ENCODE measurements at places on chromosomes 7 and 10. TPM values are rescaled to one million over a fixed set of nuclear protein-coding genes. Genes with fewer than 3 reads are reported as not detected.

Gene CNPY1
- not detected for total RNA-seq

DNA sequence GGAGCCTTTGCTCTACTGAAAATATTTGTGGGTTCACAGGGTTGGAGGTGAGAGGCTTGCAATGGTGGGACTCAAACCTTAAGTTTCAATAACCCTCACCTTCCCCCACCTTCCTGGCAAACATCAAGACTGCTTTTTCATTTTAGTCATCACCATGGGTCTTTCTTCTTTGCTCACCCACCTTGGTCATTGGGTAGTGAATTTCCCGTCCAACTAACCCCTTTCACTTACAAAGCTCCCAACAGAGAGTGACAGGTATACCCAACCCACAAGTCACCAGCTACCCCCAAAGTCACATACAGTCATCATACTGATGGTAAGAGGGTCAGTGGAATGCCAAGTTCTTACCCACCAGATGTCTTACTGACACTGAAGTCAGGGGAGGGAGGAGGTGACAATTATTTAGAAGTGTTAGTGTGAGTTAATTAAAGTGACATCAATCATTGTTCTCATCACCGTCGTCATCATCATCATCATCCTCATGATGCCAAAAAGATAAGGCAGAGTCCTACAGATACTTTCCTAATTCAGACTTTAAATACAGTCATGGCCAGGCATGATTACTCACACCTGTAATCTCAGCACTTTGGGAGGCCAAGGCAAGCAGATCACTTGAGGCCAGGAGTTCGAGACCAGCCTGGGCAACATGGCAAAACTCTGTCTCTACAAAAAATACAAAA, 49.0 kb downstream of the PIK3AP1 start:
- no peak for DNase-seq
- peak overlapping the region; percentile 95 for H3K27ac ChIP-seq
- no peak overlapping the region for H3K4me3 ChIP-seq

GRCh38 chr7:10707519-10707918, 266.2 kb upstream of the PHF14 start:
- H3K27me3 ChIP-seq: no peaks in the 10 kb centered on the region
- H3K4me1 ChIP-seq: no peaks in the 10 kb centered on the region
- no peaks in the 10 kb centered on the region for H3K36me3 ChIP-seq
- H3K27ac ChIP-seq: no peak overlapping the region
- H3K4me3 ChIP-seq: no peak overlapping the region

Gene HYAL4
- not detected for total RNA-seq

- no peak overlapping the region for H3K27ac ChIP-seq
- no peak overlapping the region for H3K4me3 ChIP-seq
- H3K36me3 ChIP-seq: peaks cover 3% of the 10 kb centered on the region
- peaks cover 10% of the 10 kb centered on the region for H3K4me1 ChIP-seq
- no peaks in the 10 kb centered on the region for H3K27me3 ChIP-seq
These were observed 64.1 kb downstream of the PIK3AP1 start for GRCh38 chr10:96656198-96656577.

Measured in chondrocyte (in vitro differentiated cells).